Activated CD8-positive, alpha-beta memory T cell treated with anti-CD3 and anti-CD28 coated beads, Interleukin-2, amount 10 ng/mL, durations not matched to agents 7 days and 5 days (primary cell): ENCODE measurements at places on chromosomes 13 and 19. TPM values are rescaled to one million over a fixed set of nuclear protein-coding genes. Genes with fewer than 3 reads are reported as not detected.
A peak's percentile ranks its signal among the peaks of the same experiment; 100 is the strongest.

DNA sequence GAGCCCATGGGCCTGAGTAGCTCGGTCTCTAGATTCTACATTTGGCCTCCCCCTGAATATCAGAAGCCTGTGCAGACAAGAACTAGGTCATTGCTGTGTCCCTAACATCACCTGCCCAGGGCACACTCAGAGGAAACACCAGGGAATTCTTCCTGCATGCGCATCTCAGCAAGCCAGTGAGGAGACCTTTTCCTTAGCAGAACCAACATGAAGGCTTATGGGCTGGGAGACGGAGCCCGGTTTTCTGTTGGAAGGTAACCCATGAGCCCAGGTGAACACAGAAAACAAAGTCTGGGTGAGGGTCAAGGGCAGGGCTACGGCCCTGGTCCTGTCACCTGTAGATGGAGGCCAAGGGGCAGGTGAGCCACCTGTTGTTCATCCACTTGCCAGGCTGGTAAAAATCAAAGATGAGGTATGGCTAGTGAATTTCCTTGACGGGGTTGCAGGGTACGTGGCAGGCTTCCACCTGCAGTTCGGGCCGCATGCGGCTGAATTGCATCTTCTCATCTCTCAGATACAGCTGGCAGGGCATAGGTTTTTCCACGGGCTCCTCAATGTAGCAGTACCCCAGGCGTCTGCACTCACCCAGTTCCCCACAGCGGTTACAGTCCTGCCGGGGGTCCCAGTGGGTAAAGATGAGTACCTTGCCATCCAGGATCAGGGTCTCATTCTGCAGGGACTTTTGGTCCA is 3.6 kb upstream of the FAM187B start:
- DNase-seq, result no peak
- no peak overlapping the region for H3K27ac ChIP-seq
- no peaks in the 10 kb centered on the region for H3K4me1 ChIP-seq

GRCh38 chr19:12778017-12778904 is 2.9 kb upstream of the HOOK2 start:
- H3K27ac ChIP-seq, result peak overlapping the region; percentile 97
- peaks cover 38% of the 10 kb centered on the region for H3K4me1 ChIP-seq
- DNase-seq, result peak; percentile 71
- H3K36me3 ChIP-seq, result no peaks in the 10 kb centered on the region

GRCh38 chr19:14400951-14401431 is 18.1 kb downstream of the DDX39A start:
- H3K27ac ChIP-seq, result peak overlapping the region; percentile 19
- no peak for DNase-seq
- peaks cover 5% of the 10 kb centered on the region for H3K4me1 ChIP-seq

DNA sequence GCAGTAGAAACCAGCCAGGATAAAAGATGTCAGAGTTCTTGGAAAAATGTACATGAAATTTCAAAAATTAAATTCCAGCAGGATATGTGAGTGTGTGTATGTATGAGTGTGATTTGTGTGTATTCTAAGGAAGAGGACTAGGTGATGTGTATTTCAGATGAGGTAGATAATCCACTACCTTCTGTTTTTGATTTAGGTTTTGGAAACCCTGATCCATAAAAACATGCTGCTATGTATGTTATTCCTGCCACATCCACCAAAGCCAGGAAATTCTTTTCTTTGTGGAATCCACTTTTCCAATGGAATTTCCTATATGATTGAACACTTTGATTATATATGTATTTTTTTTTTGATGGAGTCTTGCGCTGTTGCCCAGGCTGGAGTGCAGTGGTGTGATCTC is 276.9 kb downstream of the UQCRFS1 start:
- H3K4me3 ChIP-seq, result no peak overlapping the region
- H3K27me3 ChIP-seq, result no peaks in the 10 kb centered on the region
- no peak overlapping the region for H3K27ac ChIP-seq
- no peak for DNase-seq
- no peaks in the 10 kb centered on the region for H3K36me3 ChIP-seq
- H3K4me1 ChIP-seq, result no peaks in the 10 kb centered on the region

- H3K27me3 ChIP-seq, result no peaks in the 10 kb centered on the region
- DNase-seq, result no peak
- H3K27ac ChIP-seq, result no peak overlapping the region
- no peaks in the 10 kb centered on the region for H3K4me1 ChIP-seq
- no peak overlapping the region for H3K4me3 ChIP-seq
- H3K36me3 ChIP-seq, result no peaks in the 10 kb centered on the region
Measured at GRCh38 chr13:22276616-22277015, 605.7 kb downstream of the FGF9 start.

DNA sequence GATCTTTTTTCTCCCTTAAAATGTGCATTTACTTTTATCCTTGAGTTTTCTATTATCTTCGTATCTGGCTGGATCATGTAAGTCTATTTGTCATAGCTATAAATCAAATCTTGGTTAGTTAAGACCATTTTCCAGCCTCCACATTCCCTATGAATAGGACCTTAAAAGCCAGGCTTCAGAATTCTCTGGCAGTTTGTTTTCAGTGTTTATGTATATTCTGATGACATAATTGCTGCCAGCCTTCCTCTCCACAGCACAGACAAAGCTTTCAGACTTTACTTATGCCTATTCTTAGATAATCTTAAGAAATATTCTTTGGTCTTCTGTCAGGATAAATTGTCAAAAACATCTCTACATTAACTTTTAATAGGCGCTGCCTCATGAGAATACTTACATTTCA is 870.8 kb upstream of the SPRY2 start:
- H3K27me3 ChIP-seq, result no peaks in the 10 kb centered on the region
- H3K27ac ChIP-seq, result no peak overlapping the region
- no peak overlapping the region for H3K4me3 ChIP-seq

GRCh38 chr13:36973621-36974295 is 25.4 kb downstream of the ALG5 start:
- peaks cover 49% of the 10 kb centered on the region for H3K36me3 ChIP-seq
- no peaks in the 10 kb centered on the region for H3K27me3 ChIP-seq
- H3K27ac ChIP-seq, result peak overlapping the region; percentile 26
- no peak for DNase-seq
- H3K4me1 ChIP-seq, result peaks cover 2% of the 10 kb centered on the region

DNA sequence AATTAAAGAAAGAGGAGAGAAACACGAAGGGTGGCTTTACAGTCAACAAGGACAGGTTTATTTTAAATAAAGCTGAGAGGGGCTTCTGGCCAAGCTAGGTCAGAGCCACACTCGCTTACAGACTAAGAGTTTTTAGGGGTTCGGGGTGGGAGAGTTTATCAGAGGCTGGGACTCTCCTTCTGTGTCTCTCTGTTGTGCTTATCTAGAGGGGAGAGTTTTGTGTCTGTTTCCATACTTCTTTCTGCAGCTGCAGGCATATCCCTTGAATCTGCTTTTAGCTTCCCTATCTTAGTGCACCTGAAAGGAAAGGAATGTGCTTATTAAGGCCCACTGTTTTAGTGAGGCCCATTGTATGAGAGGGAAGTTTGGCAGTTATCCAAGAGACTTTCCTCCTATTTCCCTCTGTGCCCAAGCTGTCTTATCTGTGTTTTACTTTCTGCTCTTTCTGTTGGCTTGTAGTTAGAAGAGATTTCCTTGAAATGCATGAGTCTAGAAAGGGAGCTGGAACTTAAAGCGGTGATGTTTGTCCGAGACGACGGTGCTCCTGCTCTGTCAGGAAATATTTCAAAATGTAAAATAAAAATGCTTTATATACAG is 275.3 kb downstream of the KCTD12 start:
- no peaks in the 10 kb centered on the region for H3K4me1 ChIP-seq
- H3K27me3 ChIP-seq, result no peaks in the 10 kb centered on the region
- no peak overlapping the region for H3K27ac ChIP-seq

DNA sequence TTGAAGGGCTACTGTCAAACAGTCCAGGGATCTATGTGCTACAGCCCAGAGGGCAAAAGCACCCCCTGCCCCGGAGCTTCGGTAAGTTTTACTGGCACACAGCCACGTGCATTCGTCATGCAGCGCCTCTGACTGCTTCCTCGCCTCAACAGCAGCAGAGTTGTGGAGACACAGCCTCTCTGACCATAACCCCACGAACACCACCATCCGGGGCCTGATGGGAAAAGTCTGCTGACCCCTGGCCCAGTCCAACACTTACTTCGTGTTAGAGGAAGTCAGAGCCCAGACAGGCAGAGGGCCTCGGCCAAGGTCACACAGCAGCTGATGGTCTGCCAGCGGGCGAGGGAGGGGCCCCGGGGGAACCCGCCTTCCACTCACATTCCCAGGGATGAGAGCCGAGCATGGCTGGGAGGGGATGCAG is 5.1 kb downstream of the CBARP start:
- no peak overlapping the region for H3K4me3 ChIP-seq
- DNase-seq, result no peak
- no peak overlapping the region for H3K27ac ChIP-seq
- H3K27me3 ChIP-seq, result peaks cover 3% of the 10 kb centered on the region

- no peak overlapping the region for H3K27ac ChIP-seq
- H3K36me3 ChIP-seq, result no peaks in the 10 kb centered on the region
- H3K4me1 ChIP-seq, result no peaks in the 10 kb centered on the region
- H3K4me3 ChIP-seq, result no peak overlapping the region
Measured at GRCh38 chr13:25037057-25037813, 58.7 kb upstream of the PABPC3 start.

DNA sequence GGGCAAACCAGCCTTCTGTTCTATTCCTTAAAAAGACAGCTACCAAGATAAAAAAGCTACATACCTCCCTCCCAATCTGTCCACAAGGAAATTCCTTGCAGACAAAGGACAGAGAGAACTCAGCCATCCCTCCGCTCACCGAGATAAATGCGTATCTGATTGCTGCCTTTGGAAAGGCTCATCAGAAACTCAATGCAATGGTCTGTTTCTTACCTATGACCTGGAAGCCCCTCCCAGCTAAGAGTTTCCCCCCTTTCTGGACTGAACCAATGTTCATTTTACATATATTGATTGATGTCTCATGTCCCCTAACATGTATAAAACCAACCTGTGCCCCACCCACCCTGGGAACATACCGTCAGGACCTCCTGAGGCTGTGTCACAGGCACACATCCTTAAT is 11.6 kb downstream of the BTBD2 start:
- no peaks in the 10 kb centered on the region for H3K27me3 ChIP-seq
- DNase-seq, result no peak
- no peak overlapping the region for H3K4me3 ChIP-seq

GRCh38 chr19:3942790-3943409 is 10.0 kb downstream of the NMRK2 start:
- H3K4me1 ChIP-seq, result peaks cover 8% of the 10 kb centered on the region
- H3K27me3 ChIP-seq, result no peaks in the 10 kb centered on the region
- no peak for DNase-seq
- H3K36me3 ChIP-seq, result peaks cover 1% of the 10 kb centered on the region

DNA sequence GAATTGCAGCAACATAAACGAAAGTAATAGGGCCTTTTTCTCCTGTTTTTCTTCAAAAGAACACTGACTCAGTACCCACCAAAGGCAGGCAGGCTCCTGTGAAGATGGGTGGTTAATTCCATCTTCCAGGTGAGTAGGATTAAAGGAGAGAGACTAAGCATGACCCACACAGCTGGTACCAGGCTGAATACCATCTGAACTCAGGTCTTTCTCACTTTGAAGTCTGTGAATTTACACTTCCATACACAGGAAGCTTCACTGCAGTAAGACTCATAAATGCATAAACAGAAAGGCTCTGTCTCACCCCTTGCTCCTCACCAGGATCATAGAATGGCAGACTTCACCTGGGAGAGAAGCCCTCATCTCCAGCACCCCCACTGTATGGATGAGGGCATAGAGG is 194.6 kb downstream of the KLF12 start:
- DNase-seq, result no peak
- peaks cover 31% of the 10 kb centered on the region for H3K4me1 ChIP-seq
- no peaks in the 10 kb centered on the region for H3K27me3 ChIP-seq
- no peak overlapping the region for H3K27ac ChIP-seq
- peaks cover 22% of the 10 kb centered on the region for H3K36me3 ChIP-seq

GRCh38 chr13:44762911-44763310 is 186.8 kb upstream of the TSC22D1 start:
- H3K4me3 ChIP-seq, result no peak overlapping the region
- peaks cover 1% of the 10 kb centered on the region for H3K36me3 ChIP-seq
- no peak overlapping the region for H3K27ac ChIP-seq
- H3K4me1 ChIP-seq, result peaks cover 9% of the 10 kb centered on the region
- DNase-seq, result no peak

GRCh38 chr13:93397619-93398018 is 171.0 kb downstream of the GPC6 start:
- no peaks in the 10 kb centered on the region for H3K4me1 ChIP-seq
- no peaks in the 10 kb centered on the region for H3K36me3 ChIP-seq
- H3K27ac ChIP-seq, result no peak overlapping the region
- DNase-seq, result no peak

GRCh38 chr13:33793726-33794125 is 24.2 kb upstream of the RFC3 start:
- peaks cover 7% of the 10 kb centered on the region for H3K27me3 ChIP-seq
- DNase-seq, result no peak
- no peak overlapping the region for H3K4me3 ChIP-seq
- peaks cover 15% of the 10 kb centered on the region for H3K4me1 ChIP-seq
- H3K36me3 ChIP-seq, result peaks cover 3% of the 10 kb centered on the region

DNA sequence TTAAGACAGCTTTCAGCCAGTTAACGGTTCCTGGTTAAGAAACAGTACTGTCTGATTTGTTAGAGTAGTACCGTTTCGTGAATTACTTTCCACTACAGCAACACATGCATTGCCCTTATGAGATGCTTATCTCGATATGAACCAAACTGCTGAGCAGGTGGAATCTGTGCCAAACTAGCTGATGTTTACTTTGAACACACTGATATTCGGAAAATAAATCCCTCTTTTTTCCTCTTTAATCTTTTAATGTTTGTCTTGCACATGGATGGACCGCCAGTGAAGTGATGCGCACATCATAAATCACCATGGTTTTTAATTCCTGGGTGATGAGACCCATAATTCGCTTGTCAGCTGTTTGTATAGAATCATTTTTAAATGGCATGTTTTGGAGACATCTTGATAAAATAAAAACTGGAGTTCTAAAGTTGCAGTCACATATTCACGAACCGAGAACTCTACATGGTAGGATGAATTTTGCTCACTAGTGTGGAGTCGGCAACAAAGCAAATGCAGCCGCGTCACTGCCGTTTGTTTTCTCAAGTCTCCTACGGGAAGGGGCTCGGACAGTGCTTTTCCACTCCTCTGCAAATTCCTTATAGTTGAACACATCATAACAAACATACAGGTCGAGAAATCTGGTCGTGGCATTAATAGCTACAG is 1.1 kb downstream of the GJA3 start:
- H3K4me1 ChIP-seq, result peaks cover 21% of the 10 kb centered on the region
- peak overlapping the region; percentile 5 for H3K27ac ChIP-seq
- no peaks in the 10 kb centered on the region for H3K36me3 ChIP-seq
- DNase-seq, result no peak
- peaks cover 37% of the 10 kb centered on the region for H3K27me3 ChIP-seq

- H3K27ac ChIP-seq, result no peak overlapping the region
- no peaks in the 10 kb centered on the region for H3K36me3 ChIP-seq
- no peak overlapping the region for H3K4me3 ChIP-seq
- no peaks in the 10 kb centered on the region for H3K4me1 ChIP-seq
- H3K27me3 ChIP-seq, result no peaks in the 10 kb centered on the region
Measured at GRCh38 chr19:8731428-8732169, 10.2 kb downstream of the OR2Z1 start.

The SYCN gene
- not detected for total RNA-seq

The PODNL1 gene
- total RNA-seq, result 0.47 TPM

The MYH14 gene
- not detected for total RNA-seq

The LRRC8E gene
- total RNA-seq, result not detected

The CYP4F2 gene
- total RNA-seq, result not detected

The BRSK1 gene
- total RNA-seq, result 9.1 TPM
